ENCODE measurements at places on chromosomes 2 and 18. TPM values are rescaled to one million over a fixed set of nuclear protein-coding genes. Genes with fewer than 3 reads are reported as not detected.
A peak's percentile ranks its signal among the peaks of the same experiment; 100 is the strongest.

- no peak for DNase-seq
These were observed 154.9 kb upstream of the NDUFV2 start for GRCh38 chr18:8947566-8947965.

- DNase-seq: no peak
These were observed 247.3 kb downstream of the PTGR3 start for GRCh38 chr18:74961596-74961995.

GRCh38 chr2:49251766-49252165 lies 97.5 kb upstream of the FSHR start:
- no peak for DNase-seq

PRKAG3 gene
- total RNA-seq: not detected

DNA sequence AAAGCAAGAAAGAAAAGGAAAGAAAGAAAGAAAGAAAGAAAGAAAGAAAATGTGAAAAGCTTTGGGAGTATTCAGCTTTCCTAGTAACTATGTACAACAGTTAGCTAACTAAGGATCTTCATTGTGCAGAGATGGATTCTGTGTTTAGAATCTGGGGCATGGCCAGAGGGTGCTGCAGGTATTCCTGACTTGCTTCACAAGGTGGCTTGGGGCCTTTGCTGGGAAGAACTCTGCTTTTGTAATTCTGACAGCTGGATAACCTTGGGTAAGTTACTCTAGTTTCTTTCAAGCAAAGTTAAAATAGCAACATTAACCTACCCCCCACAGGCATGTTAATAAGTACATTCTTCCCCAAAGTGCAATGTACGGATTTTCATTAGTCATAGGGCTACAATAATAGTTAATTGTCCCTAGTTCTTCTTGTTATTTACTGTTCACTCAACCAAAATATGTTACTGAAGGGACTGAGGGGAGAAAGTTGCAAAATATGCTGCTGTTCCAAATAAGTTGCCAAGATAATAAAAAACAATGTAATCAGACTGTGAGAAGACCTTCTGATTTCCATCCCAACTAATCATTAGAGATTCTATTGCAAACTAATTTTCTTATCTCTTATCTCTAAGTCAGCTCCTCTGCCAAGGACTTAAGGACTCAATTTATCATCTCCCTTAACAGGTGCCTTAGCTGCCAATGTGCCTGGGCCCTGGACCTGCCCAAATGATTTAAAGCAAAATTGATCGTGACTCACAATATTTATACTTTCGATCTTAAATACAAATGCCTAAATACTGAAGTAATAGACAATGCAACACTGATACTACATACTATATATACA lies 50.3 kb downstream of the SERPINB8 start:
- DNase-seq: no peak

SKA1 gene
- total RNA-seq: 23.0 TPM

DNA sequence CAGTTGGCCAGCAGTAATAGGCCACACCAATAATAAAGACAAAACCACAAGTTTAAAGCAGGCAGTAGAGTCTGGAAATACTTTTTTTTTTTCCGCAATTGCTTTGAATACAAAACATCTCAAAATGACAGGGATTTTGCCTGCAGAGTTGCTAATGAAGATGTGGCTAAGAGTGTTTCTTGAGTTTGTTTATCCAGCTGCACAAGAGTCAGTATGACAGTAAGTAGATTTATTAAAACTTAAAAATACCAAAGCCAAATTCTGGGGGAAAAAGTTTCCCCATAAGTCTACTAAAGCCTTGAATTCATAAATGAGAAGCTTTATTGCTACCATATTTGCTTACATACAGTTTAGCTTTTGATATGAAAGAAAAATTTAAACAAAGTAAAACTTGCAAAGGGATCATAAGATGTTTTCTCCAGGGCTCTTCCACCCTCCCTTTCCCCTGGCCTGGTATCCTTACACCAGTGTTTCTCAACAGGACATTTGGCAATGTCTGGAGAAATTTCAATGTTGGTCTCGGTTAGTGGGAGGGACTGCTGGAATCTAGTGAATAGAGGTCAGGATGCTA lies 3.9 kb upstream of the DSEL start:
- no peak for DNase-seq

RIT2 gene
- not detected for total RNA-seq

- no peak for DNase-seq
These were observed 445 bp downstream of the PRPF40A start for GRCh38 chr2:152716805-152717227.

THAP4 gene
- 56.6 TPM for total RNA-seq

LYPD6 gene
- total RNA-seq: 1.8 TPM

GRCh38 chr2:56185582-56186046 lies 1.8 kb downstream of the CCDC85A start:
- DNase-seq: peak; percentile 60

- no peak for DNase-seq
These were observed 156.6 kb downstream of the DYSF start for GRCh38 chr2:71609958-71610357.

OTOS gene
- total RNA-seq: not detected

- no peak for DNase-seq
These were observed 111.6 kb upstream of the HAAO start for GRCh38 chr2:42903821-42904575.

GRCh38 chr2:127683757-127684156 lies 8.4 kb upstream of the LIMS2 start:
- no peak for DNase-seq

GRCh38 chr2:105641389-105641811 lies 103.3 kb upstream of the NCK2 start:
- no peak for DNase-seq

DNA sequence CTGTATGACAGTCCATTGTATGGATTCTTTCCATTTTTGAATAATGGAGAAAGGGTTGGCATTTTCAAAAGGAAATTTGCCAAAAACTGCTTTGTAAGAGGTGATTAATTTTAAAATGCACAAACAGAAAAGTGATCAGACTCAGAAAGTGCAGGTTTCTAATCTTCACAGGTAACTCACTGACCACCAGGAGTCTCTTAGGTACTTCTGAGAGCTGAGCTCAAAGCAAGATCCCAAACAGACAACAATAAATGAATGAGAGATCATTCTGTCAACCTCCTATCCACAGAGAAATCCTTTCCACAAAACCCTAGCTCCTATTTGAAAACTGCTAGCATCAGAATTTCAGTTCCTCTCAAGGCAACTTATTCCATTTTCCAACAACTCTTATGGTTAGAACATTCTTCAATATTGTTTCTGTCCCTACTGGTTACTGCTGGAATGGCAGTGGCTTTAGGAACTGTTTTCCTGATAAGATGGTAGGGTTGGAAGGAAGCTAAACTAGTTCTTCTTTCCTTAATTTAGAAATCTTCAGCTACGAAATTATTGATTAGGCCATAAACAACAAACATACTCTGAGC lies 20.6 kb upstream of the HAAO start:
- DNase-seq: no peak

DNA sequence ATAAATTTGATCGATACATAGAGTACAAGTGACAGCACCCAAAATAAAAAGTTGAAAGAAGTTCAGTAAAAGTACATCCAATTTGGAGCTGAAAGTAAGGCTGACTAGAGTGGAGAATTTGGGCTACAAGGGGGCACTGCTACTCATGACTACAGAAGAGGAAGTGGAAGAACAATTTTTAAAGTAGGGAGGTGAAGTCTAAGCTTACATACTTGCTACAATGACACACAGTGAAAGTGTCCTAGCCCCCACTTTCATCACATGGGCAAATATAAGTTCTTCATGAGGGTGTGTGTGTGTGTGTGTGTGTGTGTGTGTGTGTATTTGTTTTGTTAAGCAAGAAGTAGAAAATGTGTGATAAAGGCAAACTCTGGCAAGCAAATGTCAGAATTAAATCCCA lies 45.7 kb downstream of the MAP3K2 start:
- DNase-seq: no peak

- no peak for DNase-seq
These were observed 63.7 kb upstream of the FANCL start for GRCh38 chr2:58304843-58305242.

DNA sequence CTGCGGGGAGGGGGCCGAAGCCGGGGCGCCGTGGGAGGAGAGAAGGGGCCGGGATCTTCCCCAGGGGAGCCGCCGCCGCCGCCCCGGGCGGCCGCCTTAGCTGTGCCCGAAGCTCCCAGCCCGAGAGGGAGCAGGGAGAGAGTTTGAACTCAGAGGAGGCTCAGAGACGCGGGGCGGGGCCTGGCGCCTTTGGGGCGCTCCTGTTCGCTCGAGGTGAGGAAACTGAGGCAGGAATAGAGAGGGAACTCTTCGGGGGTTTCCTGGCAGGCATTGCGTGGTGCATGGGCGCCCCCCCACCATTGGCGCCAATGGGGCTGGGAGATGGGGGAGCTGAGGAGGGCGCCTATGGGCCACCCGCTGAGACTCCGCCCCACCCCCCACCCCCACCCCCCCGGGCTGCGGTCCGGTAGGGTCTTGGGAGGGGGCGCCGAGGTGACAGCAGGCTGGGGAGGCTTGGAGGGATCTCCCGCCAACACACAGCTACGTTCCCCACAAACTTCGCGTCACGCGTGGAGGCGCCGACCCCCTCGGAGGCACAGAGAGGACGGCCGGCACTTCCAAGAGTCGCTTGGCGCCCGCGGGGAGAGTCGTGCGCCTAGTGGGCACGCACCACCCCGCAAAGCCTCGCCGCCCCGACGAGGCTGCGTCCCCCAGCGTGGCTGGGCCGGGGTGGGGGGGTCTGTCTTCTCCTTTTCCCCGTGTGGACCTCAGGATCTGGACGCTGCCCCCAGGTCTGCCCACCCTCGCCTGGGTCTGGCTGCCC lies 680 bp downstream of the CTDSP1 start:
- no peak for DNase-seq

KCNE4 gene
- not detected for total RNA-seq

AAK1 gene
- 46.3 TPM for total RNA-seq

ZSWIM2 gene
- total RNA-seq: not detected

- no peak for DNase-seq
These were observed 29.9 kb downstream of the PPP1R1C start for GRCh38 chr2:182015334-182016109.

MAP3K20 gene
- total RNA-seq: 31.7 TPM

MC2R gene
- not detected for total RNA-seq

CEBPZOS gene
- total RNA-seq: 11.1 TPM

MC5R gene
- not detected for total RNA-seq
